ENCODE measurements at places on chromosomes 6 and 20.

DNA sequence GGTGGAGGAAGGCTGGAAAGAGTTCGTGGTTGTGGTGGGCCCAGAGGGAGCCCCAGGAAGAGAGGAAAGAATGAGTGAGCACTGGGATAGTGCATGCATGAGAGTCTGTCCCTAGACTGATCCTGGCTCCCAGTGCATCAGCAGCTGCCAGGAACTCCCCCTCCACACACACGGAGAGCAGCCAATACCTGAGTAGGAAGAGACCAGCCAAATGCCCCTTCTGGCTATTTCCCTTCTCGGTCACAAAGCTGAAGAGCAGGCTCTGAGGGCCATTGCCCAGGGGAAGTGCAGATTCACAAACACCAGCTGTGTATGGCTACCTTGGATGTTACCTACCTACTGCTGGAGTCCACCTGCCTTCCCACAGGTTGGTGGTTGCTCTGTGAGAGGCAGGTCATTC, 45.1 kb downstream of the GABRR2 start:
- DNase-seq, result no peak

- no peak for DNase-seq
Measured at GRCh38 chr6:122238861-122239260, 160.6 kb upstream of the HSF2 start.

DNA sequence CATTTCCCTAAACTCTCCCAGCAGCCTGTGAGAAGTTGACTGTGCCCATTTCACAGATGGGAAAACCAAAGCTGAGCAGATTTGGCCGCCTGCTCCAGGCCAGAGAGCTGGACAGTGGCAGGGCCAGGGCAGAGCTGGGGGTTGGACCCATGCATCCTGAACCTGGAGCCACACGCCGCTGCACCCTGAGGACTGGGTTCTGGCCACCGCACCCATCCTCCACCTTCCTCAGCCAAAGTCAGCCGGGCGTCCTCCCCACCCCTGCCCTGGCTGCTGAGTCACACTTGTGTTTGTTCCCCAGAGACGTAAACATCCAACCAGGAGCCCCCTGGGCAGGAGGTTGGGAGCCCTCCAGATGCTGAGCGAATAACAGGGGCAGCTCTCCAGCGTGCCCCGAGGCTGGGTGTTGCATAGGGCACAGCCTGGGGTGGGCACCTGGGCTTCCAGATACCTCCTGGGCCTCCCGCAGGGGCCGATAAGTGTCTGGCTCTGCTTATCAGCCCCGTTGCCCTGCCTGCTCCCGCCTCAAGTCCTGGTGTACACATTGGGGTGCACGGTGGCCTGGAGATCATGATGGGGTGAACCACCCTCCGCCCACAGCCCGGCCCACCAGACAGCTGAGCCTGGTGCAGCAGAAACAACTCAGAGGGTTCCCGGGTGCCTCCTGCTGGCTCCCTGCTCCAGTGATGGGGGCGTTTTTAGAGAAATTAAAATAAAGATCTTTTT, 23.8 kb downstream of the RBM38 start:
- DNase-seq, result peak; percentile 48

- DNase-seq, result peak; percentile 44
Measured at GRCh38 chr6:107811591-107812218, 12.4 kb downstream of the SCML4 start.

DNA sequence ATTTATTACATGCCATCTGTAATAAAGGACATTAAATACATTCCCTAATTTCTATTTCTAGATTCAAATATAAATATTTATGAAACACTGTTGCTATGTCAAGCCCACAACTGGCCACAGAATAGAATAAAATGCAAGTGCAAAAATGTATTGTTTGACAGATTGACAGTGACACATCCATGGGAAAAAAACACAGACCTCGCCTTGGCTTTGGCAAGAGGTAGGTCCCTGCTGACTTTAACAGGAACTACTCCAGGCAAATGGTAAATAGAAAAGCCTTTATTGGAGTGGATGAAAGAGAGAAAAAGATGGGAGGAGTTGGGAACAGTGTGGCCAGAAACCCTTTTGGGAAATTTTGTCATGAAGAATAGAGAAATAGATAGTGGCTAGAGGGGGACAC, 622.9 kb downstream of the UTRN start:
- no peak for DNase-seq

DNA sequence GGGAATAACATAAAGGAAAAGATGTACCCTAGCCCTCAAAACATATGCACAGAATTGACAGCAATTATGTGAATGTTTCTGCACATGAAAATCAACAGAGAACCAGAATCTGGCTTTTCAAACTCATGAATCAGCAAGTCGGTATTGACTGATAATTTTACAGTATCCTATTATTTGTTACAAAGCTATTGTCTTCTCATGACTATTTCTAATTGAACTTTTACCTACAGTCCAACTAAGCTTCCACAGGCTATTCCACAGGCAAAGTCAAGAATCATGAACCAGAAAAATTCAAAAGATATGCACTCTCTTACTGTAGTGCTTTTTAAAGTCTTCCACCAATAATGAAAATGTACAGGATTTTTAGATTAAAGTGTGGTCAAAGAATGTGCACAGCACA, 49.1 kb upstream of the DST start:
- DNase-seq, result no peak

DNA sequence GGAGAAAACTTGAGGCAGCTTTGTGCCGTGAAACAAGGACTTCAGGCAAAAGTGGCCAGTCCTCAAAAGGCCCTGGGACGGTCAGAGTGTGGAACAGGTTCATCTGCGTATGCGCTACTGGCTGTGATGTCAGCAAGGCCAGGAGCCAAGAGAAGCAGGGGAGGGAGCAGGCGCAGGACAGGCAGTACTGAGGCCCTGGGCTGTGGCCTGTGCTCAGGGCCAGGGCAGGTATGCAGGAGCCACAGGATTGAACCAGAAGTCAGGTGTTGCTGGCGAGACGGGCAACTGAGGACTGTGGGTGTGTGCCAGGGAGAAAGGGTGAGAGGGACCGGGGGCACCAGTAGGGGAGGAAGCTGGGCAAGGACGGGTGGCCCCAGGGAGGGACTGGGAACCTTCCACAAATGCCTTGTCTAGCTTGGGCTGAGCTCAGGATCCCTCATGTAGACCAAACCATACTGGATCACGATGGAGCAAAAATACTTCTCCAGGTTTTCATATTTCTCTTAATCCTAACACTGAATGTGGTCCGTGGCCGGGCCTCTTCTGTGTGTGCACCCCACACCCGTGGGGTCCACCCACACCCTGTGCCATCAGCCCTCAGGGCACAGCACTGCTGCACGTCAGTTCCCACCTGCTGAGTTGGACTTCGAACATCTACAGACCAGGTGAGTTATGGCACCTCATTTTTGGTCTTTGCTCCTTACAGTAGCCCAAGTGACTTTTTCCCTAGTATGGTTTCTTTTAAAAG, 46.9 kb downstream of the GINS1 start:
- DNase-seq, result no peak
